Dermis microvascular lymphatic vessel endothelial cell (primary cell): ENCODE measurements at places on chromosomes 16 and 17. TPM values are rescaled to one million over a fixed set of nuclear protein-coding genes. Genes with fewer than 3 reads are reported as not detected.

- no peak for DNase-seq
Measured at GRCh38 chr17:61729690-61730268, 133.5 kb downstream of the BRIP1 start.

HCRT gene
- total RNA-seq = not detected in 2 replicates

ITGB3 gene
- total RNA-seq = 149 and 223 TPM in 2 replicates

DNA sequence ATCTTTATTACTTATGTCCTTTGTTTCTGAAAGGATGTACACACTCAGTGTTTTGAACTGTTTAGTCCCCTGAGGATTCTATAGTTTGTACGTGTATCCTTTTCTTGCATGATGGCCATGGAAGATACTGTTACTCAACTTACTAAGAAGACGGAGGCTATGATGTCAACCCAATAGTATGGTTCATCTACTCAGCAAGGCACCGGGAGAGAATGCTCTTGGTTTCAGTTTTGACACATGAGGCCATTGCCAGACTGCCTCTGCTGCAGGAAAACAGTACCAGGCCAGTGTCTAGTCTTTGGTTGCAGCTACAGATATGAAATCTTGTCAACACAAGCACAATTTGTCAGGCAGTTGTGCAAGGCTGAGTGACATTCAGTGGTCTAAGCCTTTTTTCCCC lies 134.5 kb downstream of the MRTFB start:
- DNase-seq = no peak

DNA sequence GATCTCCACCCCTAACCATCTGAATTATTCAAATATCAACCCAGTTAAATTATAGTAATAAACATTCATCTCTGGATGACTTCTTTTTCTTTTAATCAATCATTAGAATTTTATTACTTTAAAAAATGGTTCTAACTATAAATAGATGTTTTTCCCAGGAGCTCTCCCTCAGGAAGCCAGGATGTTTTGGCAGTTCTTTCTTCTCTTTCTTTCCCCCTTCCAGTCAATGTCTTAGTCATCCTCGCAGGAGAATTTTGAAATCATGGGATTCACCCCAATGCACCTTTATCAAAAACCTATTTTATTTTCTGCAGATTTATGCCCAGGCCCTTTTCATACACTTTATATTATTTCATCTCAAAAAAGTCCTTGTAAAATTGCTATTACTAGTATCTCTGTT lies 711.6 kb downstream of the CDH11 start:
- no peak for DNase-seq

TBC1D3B gene
- total RNA-seq = 0.64 and 2.0 TPM in 2 replicates

DNA sequence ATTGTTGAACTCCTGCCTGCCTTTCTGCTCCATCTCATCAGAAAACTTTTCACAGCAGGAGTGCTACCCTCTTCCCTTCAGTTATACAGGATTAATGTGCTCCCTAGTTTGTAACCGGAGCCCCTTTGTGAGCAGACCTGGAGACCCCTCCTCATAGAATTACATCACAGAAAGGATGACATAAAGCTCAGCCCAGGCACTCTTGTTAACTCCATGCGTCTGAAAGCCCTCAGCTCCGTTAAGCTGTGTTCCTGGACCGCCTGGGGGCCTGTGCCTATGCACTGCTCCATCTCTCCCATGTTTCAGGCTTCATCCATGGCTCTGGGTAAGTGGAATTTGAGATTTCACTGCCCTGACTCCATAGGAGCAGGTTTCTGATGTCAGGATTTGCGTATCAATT lies 7.6 kb downstream of the WSCD1 start:
- DNase-seq = no peak

UTS2R gene
- total RNA-seq = not detected in 2 replicates

PRR15L gene
- total RNA-seq = not detected in 2 replicates

DNA sequence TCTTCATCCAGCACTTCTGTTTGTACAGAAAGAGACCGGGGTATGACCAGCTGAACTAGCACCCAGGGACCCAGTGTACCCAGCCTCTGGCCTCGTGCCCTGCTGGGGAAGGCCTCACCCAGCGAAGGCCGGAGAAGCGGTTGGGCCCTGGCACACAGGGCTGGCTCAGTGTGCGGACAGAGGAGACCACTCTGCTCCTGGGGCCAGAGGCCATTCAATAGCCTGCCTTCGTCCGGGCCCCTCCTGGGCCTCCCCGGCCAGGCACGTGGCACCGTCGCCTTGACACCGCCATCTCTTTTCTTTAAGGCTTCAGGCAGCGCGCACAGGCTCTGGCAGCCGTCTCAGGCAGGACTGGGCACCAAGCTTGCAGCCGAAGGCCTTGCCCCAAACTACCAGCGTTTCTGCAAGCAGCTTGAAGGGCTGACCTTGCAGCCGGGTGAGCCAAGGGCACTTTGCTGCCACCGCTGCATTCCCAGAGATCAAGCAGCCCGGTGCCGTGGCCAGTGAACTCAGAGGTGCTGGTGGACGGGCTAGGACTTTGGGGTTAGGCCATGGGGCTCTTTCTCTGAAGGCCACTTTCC lies 8.0 kb downstream of the TAX1BP3 start:
- no peak for DNase-seq

- DNase-seq = peak; percentile 85
Measured at GRCh38 chr17:75113798-75114551, 4.2 kb downstream of the ARMC7 start.

DNA sequence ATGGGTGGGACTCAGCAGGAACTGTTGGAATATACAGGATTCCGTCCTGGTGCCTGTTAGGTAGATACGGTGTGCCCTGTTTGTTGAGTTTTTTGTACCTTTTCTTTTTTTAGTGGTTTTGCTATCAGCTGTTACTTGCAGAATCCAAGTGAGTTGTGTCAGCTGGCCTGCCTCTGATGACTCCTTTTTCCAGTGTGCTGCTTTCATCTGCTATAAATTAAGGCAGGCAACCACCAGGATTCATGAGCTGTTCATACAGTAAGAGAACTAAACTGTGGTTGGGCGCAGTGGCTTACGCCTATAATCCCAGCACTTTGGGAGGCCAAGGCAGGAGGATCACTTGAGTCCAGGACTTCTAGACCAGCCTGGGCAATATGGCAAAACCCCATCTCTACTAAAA lies 79.9 kb downstream of the WNT3 start:
- no peak for DNase-seq

- DNase-seq = peak; percentile 64
Measured at GRCh38 chr16:71628810-71629209, 2.8 kb downstream of the MARVELD3 start.

- no peak for DNase-seq
Measured at GRCh38 chr16:63373744-63374143, 1337.5 kb upstream of the CDH8 start.

GRCh38 chr17:65455972-65456343 lies 105.5 kb downstream of the AXIN2 start:
- DNase-seq = peak; percentile 21

DNA sequence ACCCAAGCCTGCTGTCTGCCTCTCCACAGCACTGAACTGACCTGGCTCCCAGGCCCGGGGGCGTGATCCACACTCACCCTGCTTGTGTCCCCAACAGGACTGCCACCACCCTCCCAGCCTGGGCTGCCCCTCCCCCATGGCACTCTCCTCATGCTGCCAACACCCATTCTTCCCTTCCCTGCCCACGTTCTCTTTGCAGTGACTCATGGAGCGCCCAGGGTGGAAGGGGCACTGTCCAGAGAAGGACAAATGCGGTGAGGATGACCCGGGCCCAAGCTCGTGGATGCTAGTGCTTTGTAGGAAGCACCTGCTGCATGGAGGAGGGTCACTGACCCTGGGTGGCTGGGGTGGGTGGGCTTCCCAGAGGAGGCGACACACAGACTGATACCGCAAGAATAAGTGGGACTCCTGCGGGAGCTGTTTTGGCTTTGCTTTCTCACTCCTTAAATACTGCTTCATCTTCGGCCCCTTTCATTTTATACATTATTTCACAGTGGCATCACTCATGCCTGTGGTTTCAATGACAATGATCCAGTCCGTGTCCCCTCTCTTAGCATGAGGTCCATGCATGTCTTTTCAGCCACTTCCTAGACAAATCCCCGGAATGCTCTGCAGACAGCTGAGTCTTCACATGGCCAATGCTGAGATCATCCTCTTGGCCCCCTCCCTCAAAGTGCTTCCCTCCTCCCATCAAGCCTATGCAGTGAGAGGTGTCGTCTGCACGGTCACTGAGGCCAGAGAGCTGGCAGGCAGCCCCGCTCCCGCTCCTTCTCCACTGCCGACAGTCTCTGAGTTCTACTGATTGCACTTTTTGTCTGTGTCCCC lies 17.6 kb downstream of the CDK5R1 start:
- no peak for DNase-seq

FOXN1 gene
- total RNA-seq = not detected in 2 replicates

- no peak for DNase-seq
Measured at GRCh38 chr16:46748775-46749705, 896 bp upstream of the MYLK3 start.

- DNase-seq = no peak
Measured at GRCh38 chr16:86354641-86355513, 155.4 kb upstream of the FOXF1 start.

PRDM7 gene
- total RNA-seq = not detected in 2 replicates

DNA sequence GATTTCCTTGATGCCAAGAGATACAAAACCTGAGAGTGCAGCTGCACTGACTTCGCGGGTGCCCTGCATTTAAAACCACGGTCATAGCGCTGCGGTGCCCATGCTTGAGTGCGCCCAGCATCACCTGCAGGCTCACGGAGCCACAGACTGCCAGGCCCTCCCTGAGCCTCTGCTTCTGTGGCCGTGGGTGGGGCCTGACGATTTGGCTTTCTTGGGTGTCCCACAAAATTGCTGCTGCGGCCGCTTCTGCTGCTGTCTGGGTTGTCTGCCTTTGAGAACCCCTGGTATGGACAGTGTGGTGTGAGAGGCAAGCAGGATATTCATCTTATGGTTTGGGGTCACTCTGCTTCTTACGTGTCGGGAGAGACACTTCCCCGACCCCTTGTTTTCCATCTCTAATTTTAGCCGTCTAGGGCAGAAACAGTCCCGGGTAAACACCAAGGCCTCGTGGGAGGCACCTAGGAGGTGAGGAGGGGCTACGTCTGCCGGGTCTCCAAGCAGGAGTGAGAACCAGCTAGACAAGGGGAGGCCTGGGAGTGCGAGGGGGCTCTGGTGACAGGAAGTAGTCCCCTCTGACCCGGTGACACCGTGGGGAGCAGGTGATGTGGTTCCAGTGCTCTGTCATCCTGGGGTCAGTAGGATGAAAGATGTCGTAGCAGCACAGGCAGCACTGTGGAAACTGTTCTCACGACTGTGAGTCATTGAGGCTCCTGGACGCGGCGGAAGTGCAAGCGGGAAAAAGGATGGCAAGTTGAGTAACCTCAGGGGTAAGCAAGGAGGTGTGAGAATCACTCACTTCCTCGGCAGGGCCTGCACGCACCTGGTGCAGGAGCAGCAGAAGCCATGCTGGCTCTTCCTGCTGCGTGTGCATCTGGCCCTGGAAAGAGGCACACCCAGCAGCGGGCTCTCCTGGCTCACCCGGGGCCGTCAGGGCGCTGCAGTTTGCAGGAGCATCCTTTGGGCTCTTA lies 176.3 kb downstream of the RPTOR start:
- peak; percentile 87 for DNase-seq

RRAD gene
- total RNA-seq = 0.25 and 1.0 TPM in 2 replicates

DNA sequence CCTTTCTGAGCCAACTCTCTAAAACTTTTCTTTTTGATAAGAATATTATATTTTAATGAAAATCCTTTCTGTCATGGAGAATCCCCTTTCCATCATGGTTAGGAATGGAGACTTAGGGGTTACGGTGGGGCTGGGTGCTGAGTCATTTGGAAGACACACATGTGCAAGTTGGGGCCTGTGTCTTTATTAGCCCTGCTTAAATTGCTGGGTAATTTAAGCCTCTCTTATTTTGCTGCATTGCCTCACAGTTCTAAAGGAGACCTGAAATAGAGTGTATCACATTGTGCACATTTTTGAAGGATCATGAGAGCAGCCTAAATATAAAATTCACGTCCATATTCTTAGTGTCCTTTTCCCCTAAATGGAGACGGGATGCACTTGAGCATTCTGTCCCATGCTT lies 61.8 kb upstream of the RBFOX1 start:
- DNase-seq = no peak

DNA sequence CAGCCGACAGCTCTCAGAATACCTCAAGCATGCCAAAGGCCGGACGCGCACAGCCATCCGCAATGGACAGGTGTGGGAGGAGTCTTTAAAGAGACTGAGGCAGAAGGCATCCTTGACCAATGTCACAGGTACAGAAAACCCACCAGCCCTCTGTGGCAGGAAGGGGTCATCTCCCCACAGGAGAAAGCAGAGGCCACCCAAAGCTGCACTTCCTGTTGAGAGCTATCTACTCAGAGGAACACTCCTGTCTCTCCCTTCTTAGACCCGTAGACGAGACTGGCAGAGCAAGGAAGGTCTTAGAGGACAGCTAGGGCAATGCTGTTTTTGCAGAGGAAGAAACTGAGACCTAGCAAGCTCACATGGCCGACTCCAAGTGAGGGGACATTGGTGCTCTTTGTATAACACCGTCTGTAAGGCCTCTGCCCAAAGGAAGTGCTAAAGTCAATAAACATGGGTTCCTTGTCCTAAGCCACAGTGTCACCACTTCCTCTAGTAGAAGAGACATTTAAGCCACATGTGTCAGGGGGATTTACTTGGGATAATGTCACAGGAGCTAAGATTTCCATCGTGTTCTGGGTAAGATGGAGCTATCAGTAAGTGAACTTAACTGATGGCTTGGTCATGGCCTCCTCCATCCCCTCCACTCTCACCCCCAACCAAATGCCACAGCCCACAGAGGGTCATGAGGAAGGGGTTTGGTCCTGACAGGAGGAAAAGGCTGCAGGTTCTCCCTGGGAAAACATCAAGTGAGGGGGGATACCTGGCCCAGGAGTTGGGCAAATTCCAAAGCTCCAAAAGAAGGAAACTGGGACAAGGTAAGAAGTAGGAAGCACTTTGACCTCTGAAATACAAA lies 9.4 kb downstream of the LPO start:
- no peak for DNase-seq

PDILT gene
- not detected in 2 replicates for total RNA-seq

- DNase-seq = no peak
Measured at GRCh38 chr16:85152414-85153030, 40.2 kb upstream of the CIBAR2 start.
